CD4-positive, alpha-beta T cell treated with Interleukin-17A for 1 hour (primary cell): ENCODE measurements at places on chromosomes 5 and 9.

DNA sequence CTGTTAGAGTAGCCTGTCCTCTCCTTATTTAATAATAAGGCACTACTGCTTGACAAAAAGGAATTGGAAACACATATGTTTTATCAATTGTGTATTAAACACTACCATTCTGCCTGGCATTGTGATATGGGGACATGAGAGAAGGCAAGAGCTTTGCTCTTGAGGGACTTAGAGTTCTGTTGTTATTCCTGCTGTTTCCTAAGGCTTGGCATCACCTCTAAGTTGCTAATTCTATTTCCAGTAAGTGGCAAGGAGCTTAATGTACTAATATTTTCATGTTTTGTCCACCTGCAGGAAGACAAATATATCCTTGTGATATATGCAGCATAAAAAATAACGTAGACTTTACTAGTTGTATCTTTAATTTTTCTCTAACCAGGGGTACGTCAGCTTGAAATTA lies 12.6 kb downstream of the HMGCR start:
- no peak for DNase-seq

DNA sequence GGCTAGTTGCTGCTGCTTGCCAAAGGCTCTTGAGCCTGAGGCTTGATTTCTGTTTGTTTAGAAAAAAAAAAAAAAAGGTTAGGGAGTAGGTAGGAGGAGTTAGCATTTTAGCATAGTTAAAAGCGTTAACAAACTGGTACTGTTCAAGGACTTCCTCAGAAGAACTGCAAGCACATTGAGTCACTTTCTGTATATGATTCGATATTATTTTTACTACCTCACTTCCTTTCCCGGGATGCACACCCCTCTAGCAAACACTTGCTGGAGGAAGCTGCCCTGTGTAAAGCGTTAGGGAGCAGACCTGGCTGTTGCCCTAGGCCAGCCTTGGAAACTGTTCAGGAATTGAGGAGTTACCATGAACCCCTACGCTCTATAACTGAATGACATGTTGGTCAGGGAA lies 15.7 kb upstream of the CEP120 start:
- peak; percentile 12 for DNase-seq

DNA sequence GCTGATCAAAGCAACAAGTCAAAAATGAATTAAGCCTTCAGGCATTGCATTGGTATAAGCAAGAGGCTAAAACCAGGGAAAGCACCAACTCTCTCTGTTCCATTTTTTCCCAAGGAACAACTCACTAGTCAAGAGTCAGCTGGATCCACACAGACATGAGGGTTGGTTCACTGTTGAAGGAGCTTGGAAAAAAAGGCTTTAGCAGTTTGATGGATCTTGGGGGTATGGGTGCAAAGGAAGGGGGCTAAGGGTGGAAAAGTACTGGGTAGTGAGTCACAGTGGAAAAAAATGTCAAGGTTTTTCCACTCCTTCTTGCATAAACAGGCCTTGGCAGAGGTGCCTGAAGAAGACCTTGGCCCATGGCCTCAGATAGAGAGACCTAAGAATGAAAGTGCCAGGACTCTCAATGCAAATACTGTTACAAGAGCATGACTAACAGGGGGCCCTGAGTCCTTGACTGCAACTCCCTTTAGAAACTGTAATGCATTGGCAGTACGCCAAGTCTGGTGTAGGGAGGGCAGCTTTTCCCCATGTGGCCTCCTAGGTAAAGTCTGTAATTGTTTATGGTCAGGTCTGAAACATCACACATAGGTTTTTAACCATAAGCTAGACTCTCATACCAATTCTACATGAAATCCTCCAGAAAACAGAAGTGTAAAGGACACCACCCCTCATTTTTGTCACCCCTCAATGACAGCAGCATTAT lies 23.7 kb downstream of the ACTL7A start:
- no peak for DNase-seq

GRCh38 chr5:38121420-38121819 lies 136.9 kb upstream of the EGFLAM start:
- DNase-seq = no peak

GRCh38 chr5:68757006-68757405 lies 336.8 kb upstream of the SLC30A5 start:
- DNase-seq = no peak

DNA sequence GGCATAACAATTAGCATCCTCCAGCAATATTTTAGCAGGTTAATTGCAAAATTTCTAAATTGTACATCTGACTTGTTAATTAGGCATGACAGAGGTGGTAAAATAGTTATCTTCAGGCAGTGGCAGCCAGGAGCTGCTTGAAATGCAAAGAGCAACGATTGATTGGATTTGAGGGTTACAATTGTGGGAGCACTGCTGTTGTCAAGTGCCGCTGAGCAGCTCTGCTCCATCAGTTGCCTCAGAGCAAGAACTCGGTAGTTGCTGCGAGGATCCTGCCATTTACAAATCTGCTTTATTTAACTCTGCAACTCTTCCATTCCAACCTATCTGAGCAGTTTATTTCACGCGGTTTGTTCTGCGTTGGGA lies 12.6 kb downstream of the PBX3 start:
- DNase-seq = no peak

GRCh38 chr5:151075698-151076331 lies 5.0 kb downstream of the TNIP1 start:
- DNase-seq = no peak

- no peak for DNase-seq
Observed at GRCh38 chr9:33065157-33066076, 11.1 kb downstream of the SMU1 start.

DNA sequence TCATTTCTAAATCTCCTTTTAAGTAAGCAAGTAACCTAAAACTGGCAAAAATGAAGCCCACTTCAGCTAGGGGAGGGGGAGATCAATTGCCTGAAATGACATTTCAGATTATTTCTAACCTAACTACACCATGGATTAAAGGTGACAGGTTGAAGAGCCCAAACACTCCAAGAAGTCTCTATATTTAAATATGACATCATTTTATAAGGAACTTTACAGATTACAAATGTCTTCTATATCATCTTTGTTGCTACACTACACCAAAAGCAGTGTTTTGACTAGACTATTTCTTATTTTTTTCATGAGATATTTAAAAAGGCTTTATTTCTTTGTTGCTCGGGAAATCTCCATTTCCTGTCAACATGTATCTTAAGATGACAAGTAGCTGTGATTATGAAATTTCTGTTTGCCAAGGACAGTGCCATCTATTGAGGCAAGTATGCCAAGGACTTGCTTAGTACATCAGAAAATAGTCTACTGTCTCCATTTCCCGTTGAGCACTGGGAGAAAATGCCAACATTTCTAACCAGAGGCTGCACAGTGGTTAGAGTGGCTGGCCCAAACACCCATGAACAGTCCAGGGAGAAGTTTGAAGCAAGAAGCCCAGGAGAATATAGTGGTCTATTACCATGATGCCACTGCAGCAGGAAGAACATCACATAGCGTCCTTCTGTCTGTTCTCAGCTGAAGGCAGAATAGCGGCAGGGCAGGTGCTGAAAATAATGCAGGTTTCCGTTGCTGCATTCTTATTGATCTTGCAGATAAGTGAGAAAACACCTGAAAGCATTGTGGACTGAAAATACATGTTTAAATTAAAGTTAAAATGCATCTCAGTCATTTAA lies 93.4 kb upstream of the ITGA2 start:
- DNase-seq = no peak

DNA sequence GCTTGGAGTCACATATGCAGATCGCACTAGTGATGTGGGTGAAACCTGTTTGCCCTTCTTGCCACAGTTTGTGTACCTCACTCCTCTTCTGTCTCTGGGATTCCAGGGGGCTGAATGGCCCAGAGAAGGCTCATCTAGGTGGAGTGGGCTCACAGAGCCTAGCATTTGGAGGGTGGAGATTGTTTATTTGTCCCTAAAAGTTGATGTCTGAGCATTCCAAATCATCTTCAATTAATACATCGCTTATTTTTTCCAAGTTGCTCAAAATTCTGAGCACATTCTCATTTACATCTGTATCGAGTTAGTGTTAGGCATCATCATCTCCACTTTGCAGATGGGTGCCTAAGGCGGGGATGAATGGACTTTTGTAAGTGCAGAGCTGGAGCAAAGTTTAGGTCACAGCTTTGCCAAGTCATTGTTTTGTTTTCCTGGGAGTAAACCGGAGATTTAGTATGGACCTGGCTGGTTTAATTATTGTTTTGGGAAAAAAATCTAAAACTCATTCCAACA lies 2.0 kb downstream of the ABL1 start:
- no peak for DNase-seq

DNA sequence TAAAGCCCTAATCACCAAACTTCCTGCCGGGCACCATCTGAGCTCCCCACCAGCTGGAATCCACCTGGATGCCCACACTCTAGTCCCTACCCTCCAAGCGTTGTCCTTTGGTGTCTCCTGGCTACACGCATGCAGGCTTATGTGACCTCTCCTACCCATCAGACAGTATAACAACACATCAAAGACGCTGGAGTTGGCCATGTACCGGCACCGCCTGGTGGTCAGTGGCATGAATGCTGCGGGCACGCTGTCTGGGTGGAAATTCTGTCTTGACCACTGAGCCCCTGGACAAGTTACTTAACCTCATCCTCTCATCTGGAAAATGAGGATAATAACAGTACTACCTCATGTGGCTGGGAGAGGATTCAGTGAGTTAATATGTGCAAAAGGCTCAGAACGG lies 23.4 kb upstream of the CORO2A start:
- peak; percentile 20 for DNase-seq

DNA sequence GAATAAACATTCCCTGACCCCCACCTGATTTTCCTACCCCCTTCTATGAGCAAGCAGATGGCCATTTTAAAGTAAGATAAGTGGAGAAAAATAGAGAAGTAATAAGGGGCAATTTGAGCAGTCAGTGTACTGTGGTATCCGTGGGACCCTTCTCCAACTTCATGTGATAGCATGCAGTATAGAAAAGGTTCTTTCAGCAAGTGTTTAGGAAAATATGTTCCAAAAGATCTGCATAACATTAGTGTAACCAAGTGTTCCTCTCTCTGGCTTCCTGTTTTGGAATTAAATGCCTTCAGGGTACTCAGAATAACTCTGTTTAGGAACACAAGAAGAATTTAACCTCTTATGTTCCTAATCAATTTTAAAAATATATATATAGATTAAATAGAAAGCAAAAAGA lies 134.9 kb downstream of the ATG10 start:
- DNase-seq = no peak

DNA sequence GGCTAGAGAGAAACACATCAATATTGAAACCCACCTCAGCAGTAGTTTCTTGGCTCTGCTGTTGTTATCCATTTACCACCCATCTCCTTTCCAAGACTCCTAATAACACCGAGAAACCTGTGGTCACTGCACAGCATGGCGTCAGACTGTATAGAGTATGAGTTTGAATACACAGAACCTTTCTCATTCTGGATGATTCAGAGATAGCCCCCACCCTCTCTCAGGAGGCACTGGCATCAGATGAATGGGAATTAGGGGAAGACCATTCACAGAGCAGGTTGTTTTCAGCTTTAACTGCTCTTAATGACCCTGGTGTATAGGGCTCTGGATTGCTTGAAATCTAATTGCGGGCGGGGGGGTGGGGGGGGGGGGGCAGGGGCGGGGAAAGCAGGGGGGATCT lies 86.7 kb downstream of the GPR21 start:
- no peak for DNase-seq

DNA sequence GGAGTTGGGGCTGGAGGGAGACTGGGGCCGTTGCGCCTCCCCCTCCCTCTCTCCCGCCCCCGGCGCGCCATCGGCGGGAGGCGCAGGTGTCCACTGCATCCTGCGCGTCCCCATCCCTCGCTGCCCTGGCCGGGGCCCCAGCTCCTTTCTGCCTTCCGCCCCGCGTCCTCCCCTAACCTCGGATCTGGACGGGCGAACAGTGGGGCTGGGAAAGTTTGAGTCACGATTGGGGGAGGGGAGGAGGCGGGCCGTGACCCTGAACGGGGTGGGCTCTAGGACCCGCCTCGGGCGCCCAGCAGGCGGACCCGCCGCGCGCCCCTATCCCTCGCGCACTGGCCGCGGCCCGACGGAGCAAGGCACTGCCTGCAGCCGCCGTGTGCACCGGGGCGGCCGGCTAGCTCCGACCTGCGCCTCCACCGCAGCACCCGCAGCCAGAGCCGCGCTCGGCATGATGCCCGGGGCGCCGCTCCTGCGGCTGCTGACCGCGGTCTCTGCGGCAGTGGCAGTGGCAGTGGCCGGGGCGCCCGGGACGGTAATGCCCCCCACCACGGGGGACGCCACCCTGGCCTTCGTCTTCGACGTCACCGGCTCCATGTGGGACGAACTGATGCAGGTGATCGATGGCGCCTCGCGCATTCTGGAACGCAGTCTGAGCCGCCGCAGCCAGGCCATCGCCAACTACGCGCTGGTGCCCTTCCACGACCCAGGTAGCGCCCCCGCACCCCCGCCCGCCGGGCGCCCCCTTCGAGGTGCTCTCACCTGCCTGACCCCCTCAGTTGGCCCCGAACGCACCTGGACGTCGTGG lies at the start of gene HMCN2:
TSS of gene HMCN2 (plus strand) at position 330 of the 805 bp plus-strand sequence. CDS start at position 449, 119 bp downstream.
- DNase-seq = no peak

DNA sequence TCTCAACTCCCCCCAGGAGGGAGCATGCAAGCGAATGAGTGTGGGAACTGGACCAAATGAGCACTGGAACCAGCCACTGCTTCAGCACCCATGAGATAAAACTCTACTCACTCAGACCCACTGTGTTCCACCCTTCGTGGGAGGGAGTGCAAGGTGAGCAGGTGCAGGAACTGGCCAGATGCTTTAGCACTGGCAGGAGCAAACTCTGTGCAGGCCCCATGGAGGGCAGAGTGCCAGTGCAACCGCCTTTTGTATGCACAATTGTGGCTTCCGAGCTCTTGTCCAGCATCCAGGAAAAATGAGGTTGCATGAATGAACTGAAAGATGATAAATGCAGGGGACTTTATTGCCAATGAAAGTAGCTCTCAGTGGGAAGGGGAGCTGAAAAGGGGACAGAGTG lies 67.4 kb upstream of the CCDC112 start:
- no peak for DNase-seq

GRCh38 chr5:128287740-128288139 lies 204.2 kb downstream of the SLC12A2 start:
- DNase-seq = no peak

DNA sequence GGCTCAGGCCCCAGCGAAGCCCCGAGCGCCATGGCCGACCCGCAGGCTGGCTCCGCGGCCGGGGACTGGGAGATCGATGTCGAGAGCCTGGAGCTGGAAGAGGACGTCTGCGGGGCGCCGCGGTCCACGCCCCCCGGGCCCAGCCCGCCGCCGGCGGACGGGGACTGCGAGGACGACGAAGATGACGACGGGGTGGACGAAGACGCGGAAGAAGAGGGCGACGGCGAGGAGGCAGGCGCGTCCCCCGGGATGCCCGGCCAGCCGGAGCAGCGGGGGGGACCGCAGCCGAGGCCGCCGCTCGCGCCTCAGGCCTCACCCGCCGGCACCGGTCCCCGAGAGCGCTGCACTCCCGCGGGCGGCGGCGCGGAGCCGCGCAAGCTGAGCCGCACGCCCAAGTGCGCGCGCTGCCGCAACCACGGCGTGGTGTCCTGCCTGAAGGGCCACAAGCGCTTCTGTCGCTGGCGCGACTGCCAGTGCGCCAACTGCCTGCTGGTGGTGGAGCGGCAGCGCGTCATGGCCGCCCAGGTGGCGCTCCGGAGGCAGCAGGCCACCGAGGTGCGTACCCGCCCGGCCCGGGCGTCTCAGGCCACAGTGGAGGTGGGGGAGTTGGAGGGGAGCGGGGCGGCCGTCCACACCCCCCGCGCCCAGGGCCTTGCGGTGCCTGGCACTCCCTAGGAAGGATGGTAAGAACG lies 1.6 kb downstream of the DMRT2 start:
- no peak for DNase-seq
